ENCODE measurements at places on chromosomes 5 and 9.

GRCh38 chr9:505741-506059, 291.0 kb downstream of the DOCK8 start:
- no peak for DNase-seq

GRCh38 chr5:2895876-2896275, 144.4 kb upstream of the IRX2 start:
- no peak for DNase-seq

DNA sequence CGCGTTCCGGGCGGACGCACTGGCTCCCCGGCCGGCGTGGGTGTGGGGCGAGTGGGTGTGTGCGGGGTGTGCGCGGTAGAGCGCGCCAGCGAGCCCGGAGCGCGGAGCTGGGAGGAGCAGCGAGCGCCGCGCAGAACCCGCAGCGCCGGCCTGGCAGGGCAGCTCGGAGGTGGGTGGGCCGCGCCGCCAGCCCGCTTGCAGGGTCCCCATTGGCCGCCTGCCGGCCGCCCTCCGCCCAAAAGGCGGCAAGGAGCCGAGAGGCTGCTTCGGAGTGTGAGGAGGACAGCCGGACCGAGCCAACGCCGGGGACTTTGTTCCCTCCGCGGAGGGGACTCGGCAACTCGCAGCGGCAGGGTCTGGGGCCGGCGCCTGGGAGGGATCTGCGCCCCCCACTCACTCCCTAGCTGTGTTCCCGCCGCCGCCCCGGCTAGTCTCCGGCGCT, at the start of gene DAPK1:
Gene DAPK1 (plus strand): TSS at position 264 of the 442 bp plus-strand sequence. CDS start 1,211 bp downstream, outside the sequence.
- no peak for DNase-seq

- no peak for DNase-seq
Observed at GRCh38 chr9:34554211-34555001, 31.6 kb upstream of the ENHO start.

DNA sequence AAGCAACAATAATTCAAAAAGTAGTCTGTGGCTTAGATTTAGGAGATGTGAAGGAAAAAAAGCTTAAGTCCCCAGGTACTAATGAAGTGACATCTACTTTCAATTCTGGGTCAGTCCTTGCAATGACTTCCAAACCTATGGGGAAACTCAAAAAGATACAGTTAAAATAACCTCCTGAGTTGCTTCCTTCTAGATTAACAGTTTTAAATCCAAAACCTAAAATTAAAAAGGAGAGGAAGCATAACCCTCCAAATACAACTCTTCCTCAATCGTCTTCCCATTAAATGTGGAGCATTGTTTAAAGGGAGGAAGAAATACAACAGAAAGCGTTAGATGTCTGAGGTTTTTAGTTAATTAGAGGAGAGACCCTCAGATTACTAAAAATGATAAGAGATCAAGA, 75.7 kb downstream of the AGTPBP1 start:
- no peak for DNase-seq

DNA sequence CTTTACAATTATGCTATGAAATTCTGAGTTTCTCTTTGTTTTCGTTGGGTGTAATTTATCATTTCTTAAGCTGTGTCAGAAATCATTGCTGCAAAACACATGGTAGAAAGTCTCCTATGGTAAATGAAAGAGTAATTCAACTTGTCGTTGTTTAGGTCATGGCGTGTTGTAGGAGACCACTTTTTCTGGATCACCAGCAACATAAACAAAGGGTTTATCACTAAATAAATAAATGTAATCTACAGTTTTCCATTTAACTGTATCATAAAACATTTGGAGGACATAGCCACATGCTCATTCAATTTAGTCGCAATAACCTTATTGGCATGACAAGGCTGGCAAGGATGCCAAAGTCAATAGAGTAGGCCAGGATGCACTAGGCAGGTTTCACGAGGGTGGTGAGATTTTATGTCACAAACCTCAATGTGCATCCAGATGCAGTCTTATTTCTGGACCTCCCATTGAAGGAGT, 154.4 kb upstream of the ERCC6L2 start:
- DNase-seq: no peak

DNA sequence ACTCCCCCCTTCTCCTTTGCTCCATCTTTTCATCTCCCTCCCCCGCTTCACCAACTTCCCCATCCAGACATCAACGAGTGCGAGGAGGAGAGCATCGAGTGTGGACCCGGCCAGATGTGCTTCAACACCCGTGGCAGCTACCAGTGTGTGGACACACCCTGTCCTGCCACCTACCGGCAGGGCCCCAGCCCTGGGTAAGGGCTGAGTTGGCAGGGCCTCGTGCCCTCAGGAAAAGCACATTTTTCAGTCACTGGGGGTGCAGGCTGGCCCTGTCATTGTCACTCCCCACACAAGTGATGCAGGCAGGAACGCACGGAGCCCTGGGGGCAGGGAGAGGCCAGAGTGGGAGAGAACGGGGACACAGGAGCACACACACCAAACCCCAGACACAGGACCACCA, 12.4 kb upstream of the ASS1 start:
- no peak for DNase-seq

DNA sequence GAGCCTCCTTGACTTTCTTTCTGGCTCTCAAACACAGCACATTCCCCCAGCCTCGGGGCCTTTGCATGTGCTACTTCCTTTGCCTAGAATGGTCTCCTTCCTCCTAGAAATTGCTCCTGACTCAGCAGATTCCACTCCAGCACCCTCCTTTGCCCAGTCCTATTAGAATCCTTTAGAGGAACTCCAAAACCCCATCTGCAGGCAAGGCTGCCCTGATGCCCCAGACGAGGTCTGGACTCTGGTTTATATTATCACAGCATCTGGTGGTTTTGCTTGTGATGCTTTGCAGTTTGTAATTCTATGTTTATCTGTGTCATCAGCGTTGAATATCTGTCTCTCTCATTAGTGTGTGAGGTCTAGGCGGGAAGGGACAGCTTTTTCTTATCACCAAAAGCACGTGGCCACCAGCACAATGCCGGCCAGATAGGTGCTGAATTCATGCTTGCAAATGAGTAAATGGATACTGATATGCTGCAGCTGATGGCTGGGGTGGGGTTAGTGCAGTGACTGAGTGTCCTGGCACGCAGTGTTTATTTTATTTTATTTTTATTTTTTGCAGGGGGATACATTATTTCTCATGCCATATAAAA, 30.0 kb upstream of the ANKH start:
- no peak for DNase-seq

- DNase-seq: no peak
Observed at GRCh38 chr9:95091601-95092261, 225.8 kb downstream of the FANCC start.

GRCh38 chr9:116286297-116286696, 132.7 kb downstream of the PAPPA start:
- no peak for DNase-seq

- no peak for DNase-seq
Observed at GRCh38 chr5:72470826-72471225, 36.4 kb downstream of the ZNF366 start.

DNA sequence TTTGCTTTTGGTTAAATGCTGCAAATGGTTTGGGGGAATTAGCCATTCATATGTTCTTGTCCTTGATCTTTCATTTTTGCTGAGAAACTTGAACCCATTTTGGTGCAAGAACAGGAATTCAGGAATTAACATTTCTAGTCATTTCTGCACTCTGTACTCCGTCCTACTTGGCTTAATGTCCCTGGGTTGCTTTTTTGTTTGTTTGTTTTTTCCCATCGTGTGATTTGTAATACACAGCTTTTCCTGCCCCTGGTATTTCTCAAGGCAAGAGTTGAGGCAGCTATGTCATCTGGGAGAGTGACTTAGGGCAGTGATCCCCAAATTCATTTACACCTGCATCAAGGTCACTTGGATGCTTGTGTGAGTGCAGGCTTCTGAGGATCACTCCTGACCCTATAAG, 71.3 kb downstream of the IQGAP2 start:
- no peak for DNase-seq

- DNase-seq: no peak
Observed at GRCh38 chr9:106947106-106947900, 84.3 kb downstream of the ZNF462 start.

DNA sequence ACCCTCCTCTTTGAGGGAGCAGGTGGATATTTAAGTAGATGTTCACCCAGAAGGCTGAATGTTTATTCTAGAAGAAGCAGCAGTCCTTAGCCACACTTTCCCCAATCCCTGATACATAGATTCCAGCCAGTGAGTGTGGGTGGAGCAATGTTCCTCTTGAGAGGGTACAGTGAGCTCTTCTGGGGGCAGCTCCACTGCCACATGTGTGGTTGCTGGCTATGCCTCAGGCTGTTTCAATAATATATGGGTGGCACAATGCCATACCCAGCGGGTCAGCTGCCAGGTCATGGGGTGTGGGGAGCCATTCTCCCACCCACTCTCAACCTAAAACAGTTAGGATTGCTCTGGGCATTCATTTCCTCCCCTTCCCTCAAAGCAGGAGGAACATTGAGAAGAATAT, 61.6 kb upstream of the DAB2 start:
- no peak for DNase-seq

- no peak for DNase-seq
Observed at GRCh38 chr5:81249240-81249639, 16.1 kb downstream of the CKMT2 start.

- no peak for DNase-seq
Observed at GRCh38 chr5:19923742-19924141, 64.3 kb downstream of the CDH18 start.

- no peak for DNase-seq
Observed at GRCh38 chr9:83307066-83307724, 231.0 kb downstream of the FRMD3 start.

Data from stimulated activated CD4-positive, alpha-beta T cell treated with anti-CD3 and anti-CD28 coated beads, Interleukin-12 subunit alpha, Interleukin-12 subunit beta, amount 100 ng/mL, for 24 hours (primary cell).